ENCODE measurements at places on chromosomes 16 and 17. TPM values are rescaled to one million over a fixed set of nuclear protein-coding genes. Genes with fewer than 3 reads are reported as not detected.

TBC1D3C gene
- not detected for total RNA-seq

KRT25 gene
- total RNA-seq = not detected

KCNJ18 gene
- total RNA-seq = not detected

SPNS2 gene
- total RNA-seq = 10.4 TPM

PPP1R27 gene
- total RNA-seq = not detected

TP53TG3C gene
- not detected for total RNA-seq

TPSG1 gene
- total RNA-seq = 0.19 TPM

SLC6A2 gene
- not detected for total RNA-seq

CLDN9 gene
- total RNA-seq = 0.73 TPM

RNF43 gene
- total RNA-seq = 3.8 TPM
